ENCODE measurements at places on chromosomes 13 and 19. TPM values are rescaled to one million over a fixed set of nuclear protein-coding genes. Genes with fewer than 3 reads are reported as not detected.

The KLHL1 gene
- not detected for total RNA-seq

The UBE2L5 gene
- total RNA-seq: 0.09 TPM

The KLK12 gene
- total RNA-seq: not detected

The PEAK3 gene
- not detected for total RNA-seq

The SBK3 gene
- total RNA-seq: 0.09 TPM

The VSTM1 gene
- not detected for total RNA-seq

The KLK5 gene
- total RNA-seq: not detected

The SGCG gene
- total RNA-seq: 12.5 TPM

The FFAR2 gene
- not detected for total RNA-seq

The HRC gene
- not detected for total RNA-seq

The ELL gene
- 20.9 TPM for total RNA-seq

The LEUTX gene
- total RNA-seq: not detected

The CEACAM21 gene
- not detected for total RNA-seq

The SLAIN1 gene
- 0.14 TPM for total RNA-seq

The ZNF112 gene
- 6.8 TPM for total RNA-seq

The ZNF829 gene
- total RNA-seq: 2.4 TPM

The NLRP9 gene
- total RNA-seq: not detected

The CYP4F3 gene
- not detected for total RNA-seq

The FFAR1 gene
- not detected for total RNA-seq

The ZNF813 gene
- 4.3 TPM for total RNA-seq

The FAM124A gene
- 1.7 TPM for total RNA-seq

The NTF4 gene
- total RNA-seq: not detected

The ZNF229 gene
- 12.2 TPM for total RNA-seq
